ENCODE measurements at places on chromosomes 16 and 17. TPM values are rescaled to one million over a fixed set of nuclear protein-coding genes. Genes with fewer than 3 reads are reported as not detected.
A peak's percentile ranks its signal among the peaks of the same experiment; 100 is the strongest.

- H3K4me1 ChIP-seq = no peaks in the 10 kb centered on the region
- no peak overlapping the region for H3K4me3 ChIP-seq
- no peaks in the 10 kb centered on the region for H3K36me3 ChIP-seq
- no peak overlapping the region for H3K27ac ChIP-seq
- no peak for DNase-seq
Observed at GRCh38 chr16:24430954-24431760, 108.2 kb upstream of the RBBP6 start.

DNA sequence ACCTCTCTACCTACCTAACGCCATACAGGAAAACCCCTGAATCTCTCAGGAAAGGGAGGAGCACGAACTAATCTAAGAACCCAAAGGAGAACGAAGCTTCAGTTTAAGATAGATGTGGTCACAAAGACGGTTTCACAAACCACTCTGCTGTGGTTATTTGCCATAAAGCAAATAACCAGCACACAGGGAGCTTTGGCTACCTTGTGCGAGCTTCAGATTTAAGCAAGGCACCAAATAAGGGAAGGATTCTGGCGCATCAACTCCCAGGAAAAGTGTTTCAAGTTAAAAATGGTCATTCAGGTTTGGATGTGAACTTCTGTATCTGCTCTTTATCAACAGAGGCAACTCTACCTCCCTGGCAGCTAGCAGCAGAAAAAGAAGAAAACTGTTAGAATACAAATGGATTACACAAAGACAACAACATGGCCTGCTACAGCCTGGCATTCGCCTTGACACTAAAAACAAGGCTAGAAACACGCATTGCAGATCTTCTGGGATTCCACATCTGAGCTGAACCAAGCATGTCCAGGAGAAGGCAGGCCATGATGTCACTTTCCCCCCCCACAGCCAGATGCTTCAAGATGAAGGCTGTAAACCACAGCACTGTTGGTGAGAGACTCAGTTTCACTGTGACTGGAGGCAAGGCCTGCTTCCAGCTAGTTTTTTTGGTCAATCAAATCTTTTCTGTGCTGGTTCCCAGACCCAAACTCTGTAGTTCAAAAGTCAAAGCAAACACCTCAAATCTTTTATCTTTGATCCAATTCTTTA is 43.6 kb downstream of the SMG6 start:
- H3K27ac ChIP-seq = no peak overlapping the region
- H3K27me3 ChIP-seq = no peaks in the 10 kb centered on the region
- no peak overlapping the region for H3K4me3 ChIP-seq
- H3K36me3 ChIP-seq = no peaks in the 10 kb centered on the region
- H3K4me1 ChIP-seq = peaks cover 5% of the 10 kb centered on the region
- DNase-seq = no peak

DNA sequence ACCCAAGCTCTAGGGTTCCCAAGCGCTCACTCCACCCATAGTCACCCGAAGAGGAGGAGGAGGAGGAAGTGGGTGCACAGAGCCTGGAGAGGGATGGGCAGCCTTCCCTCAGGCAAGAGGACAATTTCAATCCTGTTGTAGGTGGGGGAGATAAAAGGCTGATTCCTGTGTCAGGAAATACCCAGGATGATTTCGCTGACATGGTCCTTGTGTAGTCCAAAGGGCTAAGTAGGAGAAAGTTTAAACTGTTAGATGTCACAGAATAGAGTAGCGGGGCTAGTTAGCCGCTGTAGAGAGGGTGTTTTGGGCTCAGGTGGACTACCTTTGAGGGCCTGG is 1.3 kb upstream of the EXOC7 start:
- H3K27ac ChIP-seq = no peak overlapping the region
- no peaks in the 10 kb centered on the region for H3K4me1 ChIP-seq
- H3K36me3 ChIP-seq = no peaks in the 10 kb centered on the region
- H3K27me3 ChIP-seq = no peaks in the 10 kb centered on the region
- DNase-seq = no peak

GRCh38 chr17:55280212-55280611 is 15.5 kb downstream of the HLF start:
- no peak overlapping the region for H3K4me3 ChIP-seq
- DNase-seq = no peak
- H3K27me3 ChIP-seq = no peaks in the 10 kb centered on the region
- H3K36me3 ChIP-seq = no peaks in the 10 kb centered on the region
- H3K4me1 ChIP-seq = peaks cover 14% of the 10 kb centered on the region

- H3K27me3 ChIP-seq = no peaks in the 10 kb centered on the region
- no peak overlapping the region for H3K4me3 ChIP-seq
- H3K4me1 ChIP-seq = peaks cover 8% of the 10 kb centered on the region
- no peaks in the 10 kb centered on the region for H3K36me3 ChIP-seq
- no peak for DNase-seq
- H3K27ac ChIP-seq = no peak overlapping the region
Observed at GRCh38 chr17:4233668-4234258, 30.0 kb downstream of the ANKFY1 start.

DNA sequence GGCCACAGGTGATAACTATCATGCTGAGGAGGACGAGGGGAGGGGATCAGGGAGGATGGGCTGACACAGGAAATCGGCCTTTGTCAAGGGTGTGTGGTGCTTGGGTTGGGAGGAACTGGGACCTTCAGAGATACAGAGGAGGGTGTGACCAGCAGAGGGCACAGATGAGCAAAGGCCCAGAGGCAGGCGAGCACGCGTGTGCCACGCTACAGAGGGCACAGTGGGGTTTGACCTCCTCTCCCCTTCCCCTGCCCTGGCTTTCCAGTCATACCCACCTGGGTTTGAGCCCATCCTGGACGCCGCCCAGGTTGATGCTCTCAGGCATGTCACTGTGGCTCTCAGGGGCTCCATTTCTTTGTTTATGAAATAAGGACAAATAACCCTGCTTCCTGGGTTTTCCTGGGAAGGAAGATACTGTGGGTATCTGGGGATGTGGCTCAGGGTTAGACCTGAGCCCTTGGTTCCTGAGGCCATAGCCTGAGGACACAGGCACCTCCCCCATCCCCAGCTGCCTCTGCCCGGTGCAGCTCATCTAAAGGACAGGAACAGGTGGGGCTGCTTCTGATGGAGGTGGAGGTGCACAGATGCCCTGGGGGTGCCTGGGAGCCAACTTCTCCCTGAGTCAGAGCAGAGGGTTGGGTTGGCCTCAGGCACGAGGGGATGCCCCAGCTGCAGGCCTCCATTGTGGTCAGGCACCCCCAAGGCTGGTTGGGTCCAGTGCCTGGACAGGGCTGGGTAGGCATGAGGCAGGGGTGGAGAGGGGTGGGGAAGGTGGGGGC is 51.8 kb downstream of the BEAN1 start:
- peak; percentile 72 for DNase-seq
- H3K27me3 ChIP-seq = no peaks in the 10 kb centered on the region
- no peaks in the 10 kb centered on the region for H3K36me3 ChIP-seq
- H3K4me3 ChIP-seq = no peak overlapping the region
- no peaks in the 10 kb centered on the region for H3K4me1 ChIP-seq

GRCh38 chr16:20611975-20612481 is 35.9 kb upstream of the ACSM2B start:
- no peak overlapping the region for H3K27ac ChIP-seq
- DNase-seq = no peak
- no peaks in the 10 kb centered on the region for H3K27me3 ChIP-seq
- H3K36me3 ChIP-seq = no peaks in the 10 kb centered on the region

GRCh38 chr17:67161573-67161972 is 83.4 kb downstream of the HELZ start:
- no peak for DNase-seq
- no peaks in the 10 kb centered on the region for H3K27me3 ChIP-seq
- no peak overlapping the region for H3K27ac ChIP-seq
- no peak overlapping the region for H3K4me3 ChIP-seq
- H3K36me3 ChIP-seq = no peaks in the 10 kb centered on the region

- no peak for DNase-seq
- no peak overlapping the region for H3K4me3 ChIP-seq
- H3K36me3 ChIP-seq = no peaks in the 10 kb centered on the region
- peaks cover 5% of the 10 kb centered on the region for H3K4me1 ChIP-seq
- no peak overlapping the region for H3K27ac ChIP-seq
- H3K27me3 ChIP-seq = no peaks in the 10 kb centered on the region
Observed at GRCh38 chr16:85605051-85605911, 7.8 kb upstream of the GSE1 start.

GRCh38 chr16:81933361-81933760 is 77.9 kb downstream of the SDR42E1 start:
- H3K36me3 ChIP-seq = no peaks in the 10 kb centered on the region
- H3K27ac ChIP-seq = no peak overlapping the region
- DNase-seq = no peak
- H3K27me3 ChIP-seq = no peaks in the 10 kb centered on the region
- H3K4me3 ChIP-seq = no peak overlapping the region

DNA sequence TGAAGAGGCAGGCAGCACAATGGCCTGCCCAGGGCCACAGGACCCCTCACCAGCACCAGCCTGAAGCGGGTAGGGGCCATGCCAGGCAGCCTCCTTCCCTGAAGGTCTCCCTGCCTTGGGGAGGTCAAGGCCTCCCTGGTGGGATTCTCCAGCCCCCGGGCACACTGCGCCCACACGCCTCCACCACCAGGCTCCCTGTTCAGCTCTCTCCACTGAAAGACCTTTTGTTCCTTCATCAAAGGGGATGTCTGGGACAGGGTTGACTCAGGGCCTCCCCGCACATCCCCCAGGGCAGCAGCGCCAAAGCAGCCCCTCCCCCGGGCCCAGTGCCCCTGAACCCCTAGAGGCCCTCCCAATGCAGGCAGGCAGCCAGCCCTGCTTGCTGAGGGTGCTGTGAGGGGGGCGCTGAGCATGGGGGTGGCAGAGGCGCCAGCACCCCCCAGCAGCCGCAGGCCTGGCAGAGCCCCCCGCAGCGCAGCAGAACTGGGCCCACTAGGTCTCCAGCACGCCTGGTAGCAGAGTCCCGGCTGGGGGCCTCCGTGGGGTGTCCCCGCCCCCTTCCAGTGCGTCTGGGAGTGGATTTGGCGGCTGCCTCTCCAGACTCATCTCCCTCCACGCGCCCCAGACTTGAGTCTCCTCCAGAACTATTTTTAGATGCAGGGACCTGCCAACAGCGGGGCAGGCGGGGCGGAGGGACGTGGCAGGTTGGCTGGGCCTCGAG is 13.1 kb downstream of the BCAR1 start:
- H3K4me3 ChIP-seq = no peak overlapping the region
- DNase-seq = no peak
- peak overlapping the region; percentile 82 for H3K27ac ChIP-seq
- H3K36me3 ChIP-seq = peaks cover 7% of the 10 kb centered on the region
- H3K4me1 ChIP-seq = peaks cover 20% of the 10 kb centered on the region
- H3K27me3 ChIP-seq = no peaks in the 10 kb centered on the region

- H3K36me3 ChIP-seq = no peaks in the 10 kb centered on the region
- H3K4me3 ChIP-seq = no peak overlapping the region
- no peaks in the 10 kb centered on the region for H3K4me1 ChIP-seq
- no peak overlapping the region for H3K27ac ChIP-seq
Observed at GRCh38 chr17:72099919-72100318, 20.9 kb upstream of the SOX9 start.

DNA sequence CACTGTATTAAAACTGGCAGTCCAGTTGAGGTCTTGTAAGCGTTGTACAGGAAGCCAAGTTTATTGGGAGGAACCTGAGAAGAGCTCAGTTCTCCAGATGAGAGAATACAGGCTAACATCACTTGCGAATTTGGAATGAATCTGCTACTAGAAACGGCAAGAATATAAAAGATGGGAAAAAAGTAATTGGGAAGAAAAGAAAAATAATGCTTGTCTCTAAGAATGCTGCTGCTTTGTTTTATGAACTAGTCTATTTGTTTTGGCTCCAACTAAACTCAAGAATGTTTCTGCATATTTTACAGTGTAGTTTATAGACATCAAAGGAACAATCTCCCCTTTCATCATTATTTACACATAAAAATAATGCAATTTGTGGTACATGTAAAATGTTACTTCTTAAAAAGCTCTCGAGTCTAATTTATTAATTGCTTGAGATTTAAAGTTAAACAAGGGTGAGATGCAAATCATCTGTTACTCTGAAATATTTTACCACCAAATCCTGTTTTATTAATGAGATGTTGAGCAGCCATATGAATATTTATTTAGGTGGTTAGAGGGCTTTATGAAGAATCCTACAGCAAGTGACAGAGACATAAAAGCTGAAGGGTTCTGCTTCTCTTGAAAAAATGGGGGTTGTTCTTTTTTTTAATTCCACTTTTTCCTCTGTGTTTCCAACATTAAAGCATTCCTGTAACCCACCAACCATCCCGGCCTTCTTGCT is 162.1 kb upstream of the AXIN2 start:
- no peaks in the 10 kb centered on the region for H3K36me3 ChIP-seq
- no peak overlapping the region for H3K27ac ChIP-seq
- H3K27me3 ChIP-seq = no peaks in the 10 kb centered on the region
- DNase-seq = no peak
- no peaks in the 10 kb centered on the region for H3K4me1 ChIP-seq

- H3K27me3 ChIP-seq = no peaks in the 10 kb centered on the region
- H3K27ac ChIP-seq = no peak overlapping the region
- no peak overlapping the region for H3K4me3 ChIP-seq
- peaks cover 7% of the 10 kb centered on the region for H3K4me1 ChIP-seq
- no peak for DNase-seq
Observed at GRCh38 chr17:44084131-44084538, 13.6 kb downstream of the G6PC3 start.

- H3K4me1 ChIP-seq = peaks cover 19% of the 10 kb centered on the region
- no peaks in the 10 kb centered on the region for H3K36me3 ChIP-seq
- H3K4me3 ChIP-seq = peak overlapping the region; percentile 94
- no peaks in the 10 kb centered on the region for H3K27me3 ChIP-seq
Observed at GRCh38 chr17:81713004-81713555, 996 bp downstream of the SLC25A10 start.

DNA sequence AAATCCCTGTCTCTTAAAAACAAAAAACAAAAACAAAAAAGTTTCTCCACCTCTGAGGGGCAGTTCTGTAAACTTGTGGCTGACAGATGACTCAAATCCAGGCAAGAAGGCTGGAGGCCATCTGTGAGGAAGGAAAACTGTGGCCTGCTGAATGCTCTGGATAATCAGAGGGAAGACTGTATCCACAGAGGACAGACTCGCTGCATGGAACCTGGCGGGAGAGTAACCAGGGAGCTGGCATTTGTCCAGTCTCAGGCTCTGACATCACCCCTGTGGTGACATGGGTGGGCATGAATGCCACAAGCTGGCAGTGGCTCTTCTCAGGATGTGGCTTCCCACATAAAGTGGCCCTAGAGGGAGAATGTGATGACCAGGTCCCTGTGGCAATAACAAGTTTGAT is 2.8 kb upstream of the KSR1 start:
- H3K4me3 ChIP-seq = no peak overlapping the region
- H3K27ac ChIP-seq = no peak overlapping the region

GRCh38 chr16:2160915-2161551 is 5.5 kb downstream of the TRAF7 start:
- DNase-seq = no peak
- peak overlapping the region; percentile 97 for H3K27ac ChIP-seq
- H3K4me1 ChIP-seq = peaks cover 37% of the 10 kb centered on the region
- no peaks in the 10 kb centered on the region for H3K27me3 ChIP-seq
- peak overlapping the region; percentile 49 for H3K4me3 ChIP-seq

The GRAP gene
- 2.2 TPM for total RNA-seq

The CLEC10A gene
- 2.9 TPM for total RNA-seq

The ENPP7 gene
- total RNA-seq = not detected

The RDM1 gene
- not detected for total RNA-seq

The LGALS9B gene
- not detected for total RNA-seq

The EVPLL gene
- 0.32 TPM for total RNA-seq

The RNF43 gene
- total RNA-seq = 8.5 TPM

The KRT27 gene
- total RNA-seq = not detected

The PDILT gene
- not detected for total RNA-seq

The PRSS27 gene
- total RNA-seq = not detected

The CLEC18B gene
- 0.16 TPM for total RNA-seq

The C16orf92 gene
- total RNA-seq = not detected
